ENCODE measurements at places on chromosomes 2 and 18.

GRCh38 chr2:88350331-88351248 lies 101.9 kb downstream of the FOXI3 start:
- DNase-seq: peak; percentile 4

DNA sequence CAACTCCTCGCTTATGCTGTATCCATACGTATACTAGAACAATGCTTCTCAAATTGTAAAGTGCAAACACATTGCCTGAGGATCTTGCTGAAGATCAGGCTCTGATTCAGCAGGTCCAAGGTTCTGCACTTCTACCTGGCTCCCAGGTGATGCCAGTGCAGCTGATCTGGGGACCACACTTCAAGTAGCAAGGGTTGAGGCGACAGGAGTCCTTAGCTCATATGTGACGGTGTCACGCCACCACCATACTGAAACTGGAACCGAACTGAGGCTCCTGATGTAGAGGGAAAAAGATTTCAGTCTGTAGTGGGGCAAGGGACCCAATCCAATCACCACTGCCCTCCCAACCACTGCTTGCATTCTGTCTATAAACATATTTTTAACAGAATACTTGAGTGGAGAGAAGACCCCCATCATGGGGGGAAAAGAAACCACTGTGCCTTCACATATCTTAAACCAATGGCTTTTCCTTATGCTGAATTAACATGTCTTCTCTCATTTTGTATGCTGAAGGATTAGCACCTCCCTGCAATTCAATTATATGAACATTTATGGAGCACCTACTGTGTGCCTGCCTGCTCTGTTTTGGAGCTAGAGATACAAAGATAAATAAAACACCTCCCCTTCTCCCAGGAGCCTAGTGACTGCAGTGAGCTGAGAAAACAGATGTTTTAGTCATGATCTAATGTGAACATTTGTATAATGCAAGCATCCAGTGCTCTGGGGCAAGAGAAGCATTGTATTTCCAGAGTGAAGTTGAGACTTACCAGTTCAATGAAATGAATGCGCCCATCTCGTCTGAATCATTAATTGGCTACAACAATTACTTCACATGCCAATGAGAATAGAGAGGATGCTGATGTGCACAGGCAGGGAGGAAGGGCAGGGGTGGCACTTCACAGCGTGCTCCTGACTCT lies 6.6 kb upstream of the ASAP2 start:
- no peak for DNase-seq

- DNase-seq: no peak
Measured at GRCh38 chr18:58609536-58609993, 19.3 kb downstream of the ALPK2 start.

DNA sequence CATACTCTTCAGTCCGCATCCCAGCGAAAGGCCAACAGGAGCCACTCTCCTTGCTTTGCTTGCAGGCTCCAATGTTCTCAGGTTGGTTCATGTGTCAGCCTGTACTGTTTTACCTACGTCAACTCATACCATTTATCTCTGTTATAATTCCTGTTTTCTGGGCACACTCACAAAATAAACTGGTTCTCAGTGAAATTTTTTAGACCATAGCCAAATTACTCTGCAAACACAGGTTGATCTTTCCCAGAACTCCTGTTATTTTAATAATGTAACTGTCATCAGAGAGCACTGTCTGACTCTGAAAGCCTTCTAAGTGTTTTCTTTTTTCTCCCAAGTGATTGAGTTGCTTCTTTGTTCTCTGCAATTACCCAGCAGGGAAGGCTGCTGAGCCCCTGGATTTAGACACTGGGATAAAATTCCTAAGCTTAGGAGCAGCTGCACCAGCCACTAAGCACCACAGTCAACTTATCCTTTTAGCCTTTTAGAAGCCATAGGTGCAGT lies 111.6 kb upstream of the PIEZO2 start:
- DNase-seq: no peak

DNA sequence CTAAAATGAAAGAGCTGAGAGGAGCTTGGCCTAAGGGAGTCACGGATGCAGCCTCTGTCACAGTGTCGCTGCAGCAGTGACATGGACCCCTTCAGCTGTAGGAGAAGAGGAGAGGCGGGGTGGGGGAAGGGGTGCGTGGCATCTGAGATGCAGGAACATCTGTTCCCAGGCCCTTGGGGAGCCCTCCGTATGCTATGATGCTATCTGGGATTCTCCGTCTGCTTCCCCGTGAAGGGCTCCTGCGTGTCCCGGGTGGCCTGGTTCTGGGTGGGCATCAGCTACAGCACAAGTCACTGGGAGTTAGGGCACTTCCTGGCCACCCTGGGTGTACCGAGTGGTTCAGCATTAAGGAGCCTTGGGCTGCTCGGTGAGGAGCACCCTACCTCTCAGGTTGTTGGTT lies 35.6 kb upstream of the B3GNT7 start:
- no peak for DNase-seq

- DNase-seq: no peak
Measured at GRCh38 chr2:167925758-167926157, 321.6 kb downstream of the STK39 start.

GRCh38 chr2:172937884-172938712 lies 137.5 kb upstream of the MAP3K20 start:
- DNase-seq: no peak

DNA sequence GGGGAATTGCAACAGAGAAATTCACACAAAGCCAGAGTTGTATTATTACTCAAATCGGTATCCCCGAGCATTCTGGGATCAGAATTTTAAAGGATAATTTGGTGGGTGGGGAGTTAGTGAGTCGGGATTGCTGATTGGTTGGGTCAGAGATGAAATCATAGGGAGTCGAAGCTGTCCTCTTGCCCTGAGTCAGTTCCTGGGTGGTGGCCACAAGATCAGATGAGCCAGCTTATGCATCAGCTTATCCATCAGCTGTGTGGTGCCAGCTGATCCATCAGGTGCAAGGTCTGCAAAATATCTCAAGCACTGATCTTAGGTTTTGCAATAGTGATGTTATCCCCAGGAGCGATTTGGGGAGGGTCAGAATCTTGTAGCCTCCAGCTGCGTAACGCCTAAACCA lies 34.3 kb upstream of the ITM2C start:
- DNase-seq: no peak

DNA sequence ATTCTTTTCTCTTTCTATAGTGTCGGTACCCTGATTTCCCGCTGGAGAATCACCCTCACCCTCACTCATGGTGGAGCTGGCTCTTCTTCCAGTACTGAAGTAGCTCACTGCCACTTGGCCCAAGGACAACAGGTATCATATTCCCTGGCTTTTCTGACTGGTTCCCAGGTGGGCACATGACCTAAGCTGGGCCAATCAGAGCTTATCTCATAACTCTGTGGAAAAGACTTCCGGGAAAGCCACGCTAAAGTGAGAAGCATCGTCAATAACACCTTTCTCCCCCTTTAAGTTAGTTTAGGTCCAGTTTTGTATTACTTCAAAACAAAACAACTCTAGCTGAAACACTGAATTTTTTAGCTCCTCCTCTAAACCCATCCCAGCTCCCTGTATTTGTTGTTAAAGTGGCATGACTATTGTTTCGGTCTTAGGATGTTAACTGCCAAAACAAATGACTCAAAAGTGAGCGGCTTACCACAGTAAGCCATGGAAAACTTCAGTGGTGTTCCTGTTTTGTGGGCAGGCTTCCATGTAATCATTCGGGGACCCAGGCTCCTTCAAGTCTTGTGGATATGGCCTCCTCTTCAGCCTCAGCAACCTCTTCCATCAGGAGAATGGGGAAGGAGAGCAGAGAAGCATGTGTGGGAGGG lies 137.4 kb upstream of the DLX2 start:
- DNase-seq: no peak

DNA sequence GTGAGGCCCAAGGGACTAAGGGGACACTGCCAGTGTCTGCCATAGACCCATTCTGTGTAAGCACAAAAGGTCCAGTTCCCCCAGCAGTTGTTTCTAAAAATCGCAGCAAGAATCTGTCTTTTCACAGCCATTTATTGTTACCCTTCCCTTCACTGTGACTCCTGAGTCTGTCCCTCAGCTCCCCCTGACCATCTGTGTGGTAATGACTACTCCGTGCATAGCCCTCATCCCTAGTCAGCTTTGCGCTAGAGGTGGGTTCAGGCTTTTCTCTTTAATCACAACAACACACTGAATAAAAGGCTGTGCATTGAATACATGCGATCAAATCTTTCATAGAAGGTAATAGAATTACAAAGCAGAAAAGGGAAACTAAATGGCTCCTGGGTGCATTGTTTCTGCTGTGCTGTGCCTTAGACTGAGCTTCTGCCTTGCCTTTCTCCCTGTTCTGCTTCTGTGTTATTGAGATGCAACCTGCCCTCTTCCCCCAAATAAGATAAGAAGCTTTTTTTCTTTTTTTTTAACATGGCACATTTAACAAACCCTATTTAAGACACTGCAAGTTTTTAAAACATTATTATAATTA lies 836.0 kb upstream of the CDH2 start:
- DNase-seq: no peak

DNA sequence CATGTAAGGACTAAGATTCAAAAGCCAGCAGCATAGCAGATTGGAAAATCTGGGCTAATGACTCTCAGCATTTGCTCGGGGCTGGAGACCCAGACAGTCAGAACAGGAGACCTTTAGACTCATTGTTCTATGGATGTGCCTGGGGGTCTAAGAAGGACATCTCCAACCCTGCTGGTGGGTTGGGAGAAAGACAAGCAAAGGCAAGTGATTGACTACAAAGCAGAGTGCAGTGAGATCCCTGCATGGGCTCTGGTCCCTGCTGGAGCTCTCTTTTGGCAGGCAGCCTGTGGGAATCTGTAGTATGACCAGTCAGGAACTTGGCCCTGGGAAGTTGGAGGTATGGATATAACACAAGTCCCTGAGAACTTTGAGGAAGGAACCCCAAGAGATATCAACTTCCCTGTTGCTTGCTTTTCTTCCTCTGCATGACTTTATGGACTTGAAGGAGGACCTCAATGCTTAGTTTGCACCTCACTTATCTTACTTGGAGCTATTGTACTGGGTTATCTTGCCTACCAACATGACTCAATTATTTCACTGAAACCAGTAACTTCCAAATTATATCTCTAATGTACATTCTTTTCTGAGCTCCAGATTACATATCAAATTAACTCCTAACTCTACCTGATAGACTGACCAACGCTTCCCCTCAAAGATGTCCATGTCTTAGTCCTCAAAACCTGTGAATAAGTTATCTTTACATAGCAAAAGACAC lies 236.0 kb downstream of the CYRIA start:
- no peak for DNase-seq

DNA sequence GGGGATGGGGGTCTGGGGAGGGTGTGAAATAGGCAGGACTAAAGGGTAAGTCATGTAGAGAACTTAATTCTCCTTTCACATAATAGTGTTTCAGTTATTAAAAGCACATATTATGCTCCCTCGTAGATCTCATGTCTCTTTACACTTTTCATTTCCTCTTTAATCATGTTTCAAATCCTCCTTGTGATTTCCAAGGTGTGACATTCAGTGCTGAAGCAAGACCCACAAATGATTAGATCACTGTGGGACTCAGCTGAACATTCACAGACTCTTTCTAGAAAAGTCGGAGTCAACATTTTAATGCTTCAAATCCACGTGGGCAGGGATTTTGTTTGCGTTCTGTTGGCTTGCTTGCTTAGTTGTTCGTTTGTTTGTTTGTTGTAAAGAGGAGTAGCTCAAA lies 34.7 kb upstream of the CALCRL start:
- no peak for DNase-seq

- peak; percentile 10 for DNase-seq
Measured at GRCh38 chr18:60471652-60472051, 99.1 kb upstream of the MC4R start.

- DNase-seq: no peak
Measured at GRCh38 chr2:100875516-100876230, 55.7 kb downstream of the NPAS2 start.

GRCh38 chr2:63853527-63854310 lies 12.0 kb downstream of the UGP2 start:
- DNase-seq: no peak

GRCh38 chr2:142782942-142783443 lies 94.5 kb upstream of the KYNU start:
- DNase-seq: no peak

- no peak for DNase-seq
Measured at GRCh38 chr2:213216461-213216860, 65.0 kb upstream of the IKZF2 start.

DNA sequence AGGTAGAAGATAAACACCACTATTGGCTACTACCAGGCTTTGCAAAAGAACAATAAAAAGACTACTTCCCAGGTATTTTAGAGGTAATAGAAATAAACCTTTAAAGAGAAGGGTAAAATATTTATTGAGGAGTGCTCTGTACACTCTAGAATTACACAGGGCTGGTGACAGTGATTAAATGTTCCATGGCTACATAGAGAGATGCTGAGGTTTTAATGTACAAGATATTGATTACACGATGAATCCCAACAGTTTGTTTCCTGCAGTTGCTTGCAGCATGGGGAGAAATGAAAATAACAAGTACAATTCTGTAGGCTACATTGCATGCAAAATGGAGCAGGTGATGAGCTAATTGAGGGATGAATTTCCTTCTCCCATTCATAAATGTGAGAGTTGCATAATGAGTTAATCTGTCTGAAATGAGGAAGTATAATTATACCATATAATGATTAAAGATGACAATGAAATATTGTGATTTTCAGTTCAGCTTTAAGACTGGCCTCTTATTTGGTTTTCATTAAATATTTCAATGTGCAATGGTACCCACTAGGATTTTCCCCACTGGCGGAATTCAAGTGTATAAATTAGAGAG lies 266.1 kb downstream of the SOCS6 start:
- no peak for DNase-seq

DNA sequence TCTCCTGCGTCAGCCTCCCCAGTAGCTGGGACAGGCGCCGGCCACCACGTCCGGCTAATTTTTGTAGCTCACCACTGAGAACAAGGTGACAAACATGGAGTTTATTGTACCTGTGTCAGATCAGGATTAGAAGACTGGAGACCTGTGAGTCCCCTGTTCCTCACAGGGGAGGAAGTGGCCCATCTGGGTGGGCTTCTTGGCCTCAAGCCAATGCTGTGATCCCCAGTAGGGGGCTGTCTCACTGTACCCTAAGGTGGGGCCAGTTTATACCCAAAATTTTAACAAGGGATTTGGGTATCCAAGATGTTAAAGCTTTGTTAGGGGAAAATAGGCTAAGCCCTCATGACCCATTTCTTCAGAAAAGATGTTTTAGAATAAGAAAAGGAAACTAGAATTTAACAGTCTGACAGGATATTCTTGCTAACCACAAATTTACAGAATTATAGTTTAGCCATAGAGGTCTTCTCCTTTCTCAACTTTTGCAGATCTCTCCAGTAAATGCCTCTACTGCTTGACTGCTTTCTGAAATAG lies 16.3 kb downstream of the PCBP1 start:
- DNase-seq: no peak

DNA sequence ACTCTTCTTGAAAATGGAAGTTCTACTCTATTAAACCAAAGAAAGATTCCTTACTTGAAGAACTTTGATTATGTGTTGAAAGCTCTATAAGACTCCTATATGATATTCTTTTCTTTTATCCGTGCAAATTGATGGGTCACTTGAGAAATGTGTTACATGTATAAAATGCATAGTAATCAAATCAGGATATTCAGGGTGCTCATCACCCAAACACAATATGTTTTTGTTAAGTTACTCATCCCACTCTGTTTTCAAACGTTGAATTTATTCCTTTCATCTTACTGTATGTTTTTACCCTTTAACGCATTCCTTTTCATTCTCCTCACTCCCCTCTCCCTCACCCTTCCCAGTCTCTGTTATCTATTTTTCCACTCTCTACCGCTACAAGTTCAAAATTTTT lies 305.5 kb upstream of the KYNU start:
- DNase-seq: no peak
